Fibroblast of villous mesenchyme (primary cell): ENCODE measurements at places on chromosomes 5 and 9.

DNA sequence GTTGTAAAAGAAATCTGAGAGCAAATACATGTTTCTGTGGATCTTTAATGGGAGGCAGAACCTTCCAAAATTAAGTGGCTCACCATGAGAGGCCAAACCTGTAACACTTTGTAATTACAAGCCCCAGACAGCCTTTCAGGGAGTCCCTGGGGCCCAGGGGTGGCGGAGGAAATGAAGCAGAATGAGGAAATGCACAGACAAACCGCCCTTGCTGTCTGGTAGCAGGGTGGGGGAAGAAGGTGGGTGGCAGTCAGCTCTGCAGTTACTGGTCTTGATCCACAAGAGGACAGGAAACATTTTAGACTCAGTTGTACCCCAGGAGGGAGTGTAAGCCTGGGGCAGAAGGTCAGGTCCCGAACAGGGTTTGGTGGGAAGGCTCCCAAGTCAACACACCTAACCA, 6.5 kb downstream of the ARL14EPL start:
- no peak for DNase-seq

DNA sequence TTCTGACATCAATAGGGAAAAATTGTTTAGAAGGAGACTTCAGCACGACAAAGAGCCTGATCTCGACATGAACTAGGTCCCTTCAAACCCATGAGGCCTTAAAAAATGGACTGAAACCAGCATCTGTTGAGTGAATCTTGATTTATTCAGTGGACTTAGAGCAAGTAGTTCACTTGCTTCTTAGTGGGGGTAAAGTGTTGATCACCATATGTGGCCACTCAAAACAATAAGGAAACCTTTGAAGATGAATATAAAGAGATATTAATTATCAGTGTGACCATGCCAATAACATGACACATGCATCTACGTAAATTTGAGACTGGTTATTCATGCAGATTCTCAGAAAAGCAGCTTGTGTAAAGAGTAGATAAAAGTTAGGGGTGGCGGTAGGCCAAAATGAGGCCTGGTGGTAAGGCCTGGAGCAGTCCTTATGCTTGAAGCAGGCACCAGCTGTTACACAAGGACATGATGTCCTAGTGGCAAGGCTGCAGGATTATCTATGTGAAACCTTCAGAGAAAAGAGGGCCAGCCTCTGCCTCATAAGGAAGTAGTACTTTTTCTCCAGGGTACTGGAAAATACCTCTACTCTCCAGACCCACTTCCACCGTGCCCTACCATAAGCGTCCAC, 61.3 kb downstream of the S1PR3 start:
- peak; percentile 5 for DNase-seq

- DNase-seq = peak; percentile 21
Measured at GRCh38 chr9:129703667-129704355, 38.4 kb downstream of the PRRX2 start.

DNA sequence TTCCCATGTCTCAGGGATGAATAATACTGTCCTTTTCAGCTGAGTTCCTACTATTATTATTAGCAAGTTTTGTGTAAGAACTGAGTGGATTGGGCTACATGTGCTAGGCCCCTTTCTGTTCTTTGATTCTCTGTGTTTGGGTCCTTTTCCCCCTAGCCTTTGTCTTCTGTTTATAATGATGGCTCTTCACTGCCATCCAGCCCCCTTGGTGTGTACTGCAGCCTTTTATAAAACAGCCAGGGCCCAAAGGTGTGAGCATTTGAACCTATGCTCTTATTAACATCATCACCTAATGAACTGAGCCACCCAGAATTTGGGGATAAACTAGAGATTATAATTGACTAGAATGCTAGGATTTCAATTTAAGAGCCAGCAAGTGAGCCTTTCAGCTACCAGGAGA, 52.6 kb downstream of the PLAC8L1 start:
- DNase-seq = no peak
